ENCODE measurements at places on chromosomes 2 and 18.

DNA sequence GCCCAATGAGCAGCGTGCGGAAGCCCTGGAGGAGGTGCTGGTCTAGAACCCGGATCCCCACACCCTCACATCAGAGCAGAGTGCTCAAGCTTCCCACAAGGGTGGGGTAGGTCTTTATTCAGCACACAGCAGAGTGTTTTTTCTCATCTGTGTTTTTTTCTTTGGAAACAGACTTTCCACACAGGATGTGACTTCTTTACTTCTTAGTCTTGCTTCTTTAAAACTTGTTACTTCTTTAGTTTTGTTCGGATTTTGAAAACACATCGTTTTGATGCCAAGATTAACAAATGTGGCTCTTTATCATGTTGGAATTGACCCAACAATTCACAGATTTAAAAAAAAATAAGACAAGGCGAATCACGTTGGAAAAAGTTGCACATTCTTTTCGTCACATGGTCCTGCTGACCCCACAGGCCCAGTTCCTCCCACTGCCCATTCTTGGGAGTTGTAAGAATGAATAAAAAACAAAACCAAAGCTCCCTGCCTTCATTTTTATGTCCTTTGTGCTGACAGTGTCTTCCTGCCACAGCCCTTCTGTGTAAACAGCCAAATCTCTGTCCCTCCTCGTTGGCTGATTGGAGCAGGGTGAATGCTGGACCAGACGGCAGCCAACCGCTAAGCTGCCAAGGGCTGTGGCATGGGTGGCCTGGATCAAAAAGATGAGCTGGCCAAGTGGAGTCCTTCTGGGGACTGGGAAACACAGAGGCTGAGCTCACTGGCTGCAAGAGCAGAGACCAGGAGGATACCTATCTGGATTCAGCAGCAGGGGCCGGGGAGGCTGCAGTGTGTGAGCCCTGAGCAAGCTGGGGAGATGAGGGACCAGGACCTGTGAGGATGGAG, 81.6 kb downstream of the TWIST2 start:
- H3K36me3 ChIP-seq = no peaks in the 10 kb centered on the region
- no peak for DNase-seq
- H3K27ac ChIP-seq = no peak overlapping the region
- H3K4me3 ChIP-seq = no peak overlapping the region
- H3K27me3 ChIP-seq = no peaks in the 10 kb centered on the region

DNA sequence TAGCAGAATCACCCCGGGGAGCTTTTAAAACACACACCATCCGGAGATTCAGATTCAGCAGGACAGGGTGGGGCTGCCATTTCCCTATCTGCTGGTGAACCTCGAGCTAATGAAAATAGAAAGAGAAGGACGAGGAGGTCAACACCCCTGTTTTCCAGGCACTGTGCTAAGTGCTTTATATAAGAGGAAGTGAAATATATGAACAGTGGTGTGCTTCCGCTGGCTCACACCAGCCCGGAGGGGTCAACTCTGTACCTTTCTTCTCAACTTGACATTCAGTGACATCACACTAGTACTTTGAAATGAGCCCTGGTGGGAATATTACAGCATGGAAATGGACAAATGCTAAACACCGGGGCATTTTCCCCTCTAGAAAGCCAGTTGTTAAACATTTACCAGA, 108.3 kb upstream of the LTBP1 start:
- no peaks in the 10 kb centered on the region for H3K27me3 ChIP-seq
- no peaks in the 10 kb centered on the region for H3K36me3 ChIP-seq
- H3K4me1 ChIP-seq = no peaks in the 10 kb centered on the region
- no peak for DNase-seq
- no peak overlapping the region for H3K4me3 ChIP-seq

GRCh38 chr2:220646424-220646823, 925.7 kb downstream of the EPHA4 start:
- H3K27me3 ChIP-seq = peaks cover 10% of the 10 kb centered on the region
- H3K36me3 ChIP-seq = no peaks in the 10 kb centered on the region
- H3K4me1 ChIP-seq = no peaks in the 10 kb centered on the region

DNA sequence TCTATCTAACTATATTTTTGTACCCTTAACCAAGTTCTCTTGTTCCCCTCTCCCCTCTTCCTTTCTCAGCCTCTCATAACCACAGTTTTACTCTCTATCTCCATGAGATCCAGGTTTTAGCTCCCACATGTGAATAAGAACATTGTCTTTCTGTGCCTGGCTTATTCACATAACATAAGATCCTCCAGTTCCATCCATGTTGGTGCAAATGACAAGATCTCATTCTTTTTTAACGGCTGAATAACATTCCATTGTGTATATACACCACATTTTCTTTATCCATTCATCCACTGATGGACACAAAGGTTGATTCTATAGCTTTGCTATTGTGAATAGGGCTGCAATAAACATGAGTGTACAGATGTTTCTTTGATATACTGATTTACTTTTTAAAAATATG, 83.9 kb upstream of the TMEM178A start:
- H3K27ac ChIP-seq = no peak overlapping the region
- H3K4me1 ChIP-seq = no peaks in the 10 kb centered on the region
- H3K27me3 ChIP-seq = no peaks in the 10 kb centered on the region
- no peak for DNase-seq

- H3K4me3 ChIP-seq = no peak overlapping the region
- no peak for DNase-seq
- H3K36me3 ChIP-seq = no peaks in the 10 kb centered on the region
- no peak overlapping the region for H3K27ac ChIP-seq
- no peaks in the 10 kb centered on the region for H3K4me1 ChIP-seq
These were observed 16.5 kb downstream of the GREB1 start for GRCh38 chr2:11550302-11550701.

GRCh38 chr2:229129738-229130371, 141.2 kb downstream of the PID1 start:
- H3K36me3 ChIP-seq = no peaks in the 10 kb centered on the region
- H3K4me3 ChIP-seq = no peak overlapping the region
- H3K4me1 ChIP-seq = no peaks in the 10 kb centered on the region
- DNase-seq = no peak
- no peaks in the 10 kb centered on the region for H3K27me3 ChIP-seq

GRCh38 chr2:239049421-239050251, 201.8 kb downstream of the TWIST2 start:
- no peak overlapping the region for H3K4me3 ChIP-seq
- H3K36me3 ChIP-seq = peaks cover 53% of the 10 kb centered on the region
- no peaks in the 10 kb centered on the region for H3K27me3 ChIP-seq
- no peak for DNase-seq
- no peak overlapping the region for H3K27ac ChIP-seq

DNA sequence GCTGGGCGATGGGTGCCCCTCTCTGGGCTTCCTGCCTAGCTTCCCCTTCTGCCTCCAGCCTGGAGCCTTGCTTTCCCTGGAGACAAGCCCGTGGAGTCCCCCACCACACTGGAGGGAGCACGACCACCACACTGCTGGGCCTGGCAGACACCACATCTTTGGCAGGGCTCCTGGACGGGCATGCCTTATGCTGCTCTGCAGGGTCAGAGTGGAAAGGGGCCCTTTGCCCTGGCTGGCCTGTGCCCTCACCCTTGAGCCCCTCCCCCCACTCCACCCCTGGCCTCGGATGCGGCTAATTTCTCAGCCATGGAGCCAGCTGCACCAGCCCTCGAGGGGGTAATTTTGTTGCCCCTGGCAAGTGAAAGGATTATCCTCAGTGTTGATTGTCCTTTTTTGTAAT, 194.5 kb downstream of the LOXHD1 start:
- peaks cover 16% of the 10 kb centered on the region for H3K36me3 ChIP-seq
- no peak for DNase-seq
- no peak overlapping the region for H3K4me3 ChIP-seq
- H3K27me3 ChIP-seq = no peaks in the 10 kb centered on the region

DNA sequence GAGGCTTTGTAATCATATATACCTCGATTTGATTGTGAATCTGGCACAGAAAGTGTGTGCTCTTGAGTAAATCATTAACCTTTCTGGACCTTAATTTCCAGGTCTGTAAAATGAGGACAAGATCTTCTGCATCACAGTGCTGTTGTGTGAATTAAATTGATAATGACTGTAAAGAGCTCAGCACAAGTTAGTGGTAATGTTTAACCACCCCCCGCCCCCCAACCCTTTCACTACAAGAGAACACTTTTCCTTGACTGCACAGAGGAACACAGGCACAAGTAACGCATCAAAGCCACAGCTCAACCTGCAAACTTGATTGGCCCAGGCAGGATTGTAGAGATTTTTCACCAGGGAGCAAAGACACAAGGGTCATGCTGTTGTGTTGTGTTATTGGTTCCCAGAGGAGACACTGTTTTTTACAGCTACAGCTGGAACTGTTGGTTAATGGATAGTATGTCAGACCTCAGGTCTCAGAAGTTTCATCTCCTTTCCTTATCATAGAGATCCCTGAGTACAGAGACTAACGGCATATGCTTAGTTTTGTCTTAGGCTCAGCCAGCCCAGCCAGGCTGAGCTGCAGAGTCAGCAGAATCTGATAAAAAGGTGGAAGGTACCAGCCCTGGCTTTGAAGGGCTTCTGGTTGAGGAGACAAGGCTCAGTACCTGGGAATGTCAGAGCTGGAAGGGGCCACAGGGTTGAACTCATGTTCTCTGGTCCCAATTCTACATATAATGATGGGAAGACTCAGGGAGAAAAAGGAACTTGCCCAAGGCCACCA, 10.6 kb downstream of the SETBP1 start:
- H3K27ac ChIP-seq = no peak overlapping the region
- H3K27me3 ChIP-seq = no peaks in the 10 kb centered on the region
- no peak overlapping the region for H3K4me3 ChIP-seq

DNA sequence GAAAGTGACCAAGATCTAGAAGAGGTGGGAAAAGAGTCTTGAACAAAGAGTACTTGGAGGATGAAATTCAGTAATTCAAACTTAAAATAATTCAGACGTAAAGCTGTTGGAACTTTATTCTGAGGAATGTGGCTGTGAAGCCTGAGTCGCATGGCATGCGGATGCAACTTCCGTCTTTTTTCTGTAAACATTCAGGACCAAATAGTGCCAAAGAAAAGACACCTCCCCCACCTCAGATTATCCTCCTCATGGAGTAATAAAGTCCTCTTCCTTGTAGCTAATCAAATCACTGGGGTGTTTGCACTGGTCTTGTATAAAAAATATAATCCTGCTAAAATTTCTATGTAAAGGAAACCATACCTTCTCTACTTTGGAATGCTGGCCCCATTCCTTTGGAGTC, 790.4 kb downstream of the TSN start:
- no peak overlapping the region for H3K27ac ChIP-seq
- H3K36me3 ChIP-seq = no peaks in the 10 kb centered on the region
- no peaks in the 10 kb centered on the region for H3K4me1 ChIP-seq
- H3K4me3 ChIP-seq = no peak overlapping the region
- no peak for DNase-seq
- H3K27me3 ChIP-seq = no peaks in the 10 kb centered on the region

- no peaks in the 10 kb centered on the region for H3K27me3 ChIP-seq
- H3K4me1 ChIP-seq = peaks cover 30% of the 10 kb centered on the region
- no peak for DNase-seq
- H3K4me3 ChIP-seq = no peak overlapping the region
- H3K27ac ChIP-seq = no peak overlapping the region
These were observed 68.8 kb downstream of the SH3RF3 start for GRCh38 chr2:109197491-109198418.

DNA sequence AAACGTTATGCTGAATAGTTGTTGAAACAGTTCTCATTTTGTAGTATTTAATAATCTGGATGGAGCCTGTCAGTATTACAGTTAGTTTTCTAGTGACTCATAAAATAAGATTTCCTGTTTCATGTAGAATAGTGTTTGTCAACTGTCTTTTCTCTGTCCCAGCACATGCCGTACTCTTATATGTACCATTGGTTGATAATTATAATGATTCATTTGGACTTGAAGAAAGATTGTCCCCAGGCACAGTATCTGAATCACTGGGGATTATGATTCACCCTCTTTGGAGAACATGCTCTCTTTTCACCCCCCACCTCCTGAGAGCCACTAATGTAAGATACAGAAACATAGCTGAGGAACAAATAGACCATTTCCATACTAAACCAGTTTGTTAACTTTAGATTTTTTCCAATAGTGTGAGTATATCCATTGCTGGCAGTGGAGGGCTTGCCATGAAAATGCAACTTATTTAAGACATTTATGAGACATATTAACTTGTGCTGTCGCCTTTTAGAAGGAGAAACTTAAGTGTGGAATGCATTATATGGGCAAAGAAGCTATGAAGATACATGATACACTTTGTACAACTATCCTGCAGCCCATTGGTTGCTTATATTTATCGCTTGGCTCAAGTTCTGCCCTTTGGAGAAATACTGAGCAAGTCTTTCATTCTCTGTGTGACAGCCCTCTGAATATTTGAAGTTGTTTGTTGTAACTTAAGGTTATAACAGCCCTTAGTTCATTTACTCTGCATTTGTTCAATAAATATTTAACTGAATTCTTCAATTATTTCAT, 12.4 kb downstream of the COPS8 start:
- no peak overlapping the region for H3K4me3 ChIP-seq
- no peaks in the 10 kb centered on the region for H3K27me3 ChIP-seq
- peak overlapping the region; percentile 45 for H3K27ac ChIP-seq
- DNase-seq = no peak

DNA sequence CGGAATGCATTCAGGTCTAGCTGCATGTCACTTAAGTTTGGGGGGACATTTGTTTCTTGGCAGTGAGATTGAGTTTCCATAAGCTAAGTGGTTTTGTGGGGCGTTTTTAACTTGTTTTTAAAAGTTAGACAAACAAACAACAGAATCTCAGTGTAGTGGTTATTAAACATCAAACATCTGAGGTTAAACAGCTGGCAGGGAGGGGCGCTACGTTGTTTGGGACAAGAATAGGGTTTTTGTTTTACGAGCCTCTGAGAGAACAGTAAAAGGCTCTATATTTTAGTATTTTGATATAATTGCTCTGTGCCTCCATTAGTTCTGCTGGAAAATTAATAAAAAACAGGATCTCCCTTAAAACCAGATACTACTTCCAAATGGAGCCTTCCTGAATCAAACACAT, 41.6 kb upstream of the TMEM177 start:
- no peaks in the 10 kb centered on the region for H3K4me1 ChIP-seq
- no peak overlapping the region for H3K27ac ChIP-seq
- no peak overlapping the region for H3K4me3 ChIP-seq
- H3K36me3 ChIP-seq = no peaks in the 10 kb centered on the region
